ENCODE measurements at places on chromosomes 6 and 20. TPM values are rescaled to one million over a fixed set of nuclear protein-coding genes. Genes with fewer than 3 reads are reported as not detected.

LY6G6F gene
- total RNA-seq = not detected

HCRTR2 gene
- total RNA-seq = not detected

PGM3 gene
- total RNA-seq = 31.6 TPM

LYRM4 gene
- total RNA-seq = 23.7 TPM

OTOR gene
- total RNA-seq = not detected

DCDC2 gene
- 0.34 TPM for total RNA-seq

MUCL3 gene
- total RNA-seq = not detected

EEF1A2 gene
- 20.9 TPM for total RNA-seq

SYCP2 gene
- total RNA-seq = 4.8 TPM

OR2J3 gene
- not detected for total RNA-seq

RSPH3 gene
- total RNA-seq = 18.7 TPM

RSPH4A gene
- 0.23 TPM for total RNA-seq

GHRH gene
- total RNA-seq = not detected

CGA gene
- not detected for total RNA-seq

CCM2L gene
- 4.6 TPM for total RNA-seq
